ENCODE measurements at places on chromosomes 5 and 9.

- peaks cover 28% of the 10 kb centered on the region for H3K4me1 ChIP-seq
- no peaks in the 10 kb centered on the region for H3K36me3 ChIP-seq
- H3K4me3 ChIP-seq = no peak overlapping the region
- DNase-seq = no peak
- no peaks in the 10 kb centered on the region for H3K27me3 ChIP-seq
- H3K27ac ChIP-seq = no peak overlapping the region
Measured at GRCh38 chr5:171581781-171582180, 162.3 kb downstream of the FGF18 start.

GRCh38 chr5:122665051-122665450 is 109.8 kb upstream of the SNX2 start:
- H3K27me3 ChIP-seq = no peaks in the 10 kb centered on the region
- H3K27ac ChIP-seq = no peak overlapping the region
- DNase-seq = no peak

DNA sequence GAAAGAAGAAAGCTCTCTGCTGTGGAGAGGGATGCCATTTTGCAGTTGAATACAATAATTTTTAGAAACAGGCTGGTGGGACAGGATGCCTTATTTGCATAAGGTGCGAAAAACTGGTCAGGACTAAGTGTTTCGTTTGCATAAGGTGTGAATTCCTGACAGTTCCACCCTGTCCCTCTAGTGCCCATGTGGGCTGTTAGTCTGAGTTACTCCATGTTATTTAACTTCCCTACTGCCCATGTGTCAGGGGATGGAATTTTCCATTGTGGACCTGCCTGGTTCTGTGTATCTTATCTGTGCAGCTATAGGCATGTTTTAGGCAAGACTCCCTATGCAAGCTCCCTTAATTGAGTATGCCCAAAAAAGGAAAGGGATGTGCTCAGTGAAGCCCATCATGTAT is 35.3 kb upstream of the NFIL3 start:
- H3K27me3 ChIP-seq = no peaks in the 10 kb centered on the region
- no peak for DNase-seq
- H3K27ac ChIP-seq = no peak overlapping the region

- H3K4me3 ChIP-seq = peak overlapping the region; percentile 98
- H3K27me3 ChIP-seq = no peaks in the 10 kb centered on the region
Measured at GRCh38 chr9:4987961-4988421, 2.9 kb downstream of the JAK2 start.

DNA sequence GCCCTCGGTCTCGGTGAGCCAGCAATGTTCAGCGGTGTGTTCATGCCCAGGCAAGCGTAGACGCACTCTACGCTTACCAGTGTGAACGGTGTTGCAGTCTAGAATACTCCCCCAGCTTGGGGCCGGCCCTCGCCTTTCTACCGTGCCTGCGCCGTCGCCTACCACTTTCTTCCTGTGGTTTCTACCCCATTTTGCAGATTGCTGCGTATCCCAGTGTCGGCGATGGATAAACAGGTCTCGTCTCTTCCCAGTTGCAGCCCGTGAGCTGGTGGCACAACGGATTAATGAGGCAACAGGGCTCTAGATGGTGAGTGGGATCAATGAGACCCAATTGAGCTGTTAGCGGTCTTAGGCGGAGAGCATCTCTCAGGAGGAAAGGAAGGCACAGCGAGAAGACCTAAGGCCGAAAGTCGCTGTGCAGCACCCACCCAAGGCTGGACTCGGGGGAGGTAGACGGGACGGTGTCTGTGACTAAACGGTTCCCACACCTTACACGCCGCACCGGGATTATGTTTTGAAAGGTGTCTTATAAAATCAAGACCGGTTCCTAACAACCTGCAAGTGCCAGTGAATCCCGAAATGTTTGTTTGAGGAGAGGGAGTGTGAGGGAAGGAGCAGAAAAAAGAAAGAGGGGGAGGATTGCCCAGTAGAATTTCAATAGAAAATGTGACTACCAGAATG is 5.8 kb downstream of the OTP start:
- peaks cover 45% of the 10 kb centered on the region for H3K4me1 ChIP-seq
- no peak overlapping the region for H3K4me3 ChIP-seq
- H3K36me3 ChIP-seq = no peaks in the 10 kb centered on the region
- H3K27me3 ChIP-seq = peaks cover 100% of the 10 kb centered on the region
- no peak for DNase-seq
- no peak overlapping the region for H3K27ac ChIP-seq

GRCh38 chr5:65760504-65761275 is 38.7 kb downstream of the NLN start:
- H3K4me1 ChIP-seq = no peaks in the 10 kb centered on the region
- no peak for DNase-seq
- no peak overlapping the region for H3K27ac ChIP-seq
- no peak overlapping the region for H3K4me3 ChIP-seq
- peaks cover 9% of the 10 kb centered on the region for H3K36me3 ChIP-seq

DNA sequence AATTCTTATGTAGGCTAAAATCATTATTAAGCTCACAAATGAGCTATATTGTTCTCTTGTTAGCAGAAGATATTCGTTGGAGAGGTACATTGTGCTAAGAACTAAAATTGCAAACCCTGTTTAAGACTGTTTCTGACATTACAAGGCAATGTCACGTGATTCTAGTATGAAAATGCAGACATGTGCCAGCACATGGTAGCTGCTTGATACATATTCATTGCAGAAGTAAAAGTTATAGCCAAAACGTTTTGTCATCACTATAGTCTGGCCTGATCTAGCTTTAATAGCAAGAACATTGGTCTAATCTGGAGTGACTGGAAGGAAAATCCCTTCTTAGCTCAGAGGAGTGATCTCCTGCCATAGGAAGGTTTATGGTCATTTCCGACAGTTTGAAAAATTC is 144.7 kb downstream of the CFAP90 start:
- H3K36me3 ChIP-seq = peaks cover 10% of the 10 kb centered on the region
- no peak for DNase-seq
- H3K4me3 ChIP-seq = no peak overlapping the region
- no peaks in the 10 kb centered on the region for H3K27me3 ChIP-seq
- no peaks in the 10 kb centered on the region for H3K4me1 ChIP-seq
- H3K27ac ChIP-seq = no peak overlapping the region

Measured in suprapubic skin (tissue), 4 donors.